CD4-positive, alpha-beta T cell treated with Interleukin-2 at 100 ng/mL for 4 hours (primary cell): ENCODE measurements at places on chromosomes 6 and 20.
A peak's percentile ranks its signal among the peaks of the same experiment; 100 is the strongest.

DNA sequence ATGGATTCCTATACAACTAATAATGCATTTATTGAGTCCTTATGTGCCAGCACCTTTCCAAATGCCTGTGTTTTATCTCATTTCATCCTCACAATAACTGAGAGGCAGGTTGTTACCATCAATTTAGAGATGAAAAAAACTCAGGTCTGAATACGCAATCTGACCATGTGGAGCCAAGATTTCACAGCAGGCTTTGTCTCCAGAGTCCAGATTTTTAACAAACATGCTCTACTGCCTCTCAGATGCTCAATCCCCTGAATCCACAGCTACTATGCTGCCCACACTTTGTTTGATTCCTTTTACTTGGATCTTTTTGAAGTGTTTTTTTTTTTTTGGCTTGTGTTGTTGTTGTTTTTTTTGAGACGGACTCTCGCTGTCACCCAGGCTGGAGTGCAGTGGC lies 46.8 kb downstream of the B4GALT5 start:
- no peak for DNase-seq

DNA sequence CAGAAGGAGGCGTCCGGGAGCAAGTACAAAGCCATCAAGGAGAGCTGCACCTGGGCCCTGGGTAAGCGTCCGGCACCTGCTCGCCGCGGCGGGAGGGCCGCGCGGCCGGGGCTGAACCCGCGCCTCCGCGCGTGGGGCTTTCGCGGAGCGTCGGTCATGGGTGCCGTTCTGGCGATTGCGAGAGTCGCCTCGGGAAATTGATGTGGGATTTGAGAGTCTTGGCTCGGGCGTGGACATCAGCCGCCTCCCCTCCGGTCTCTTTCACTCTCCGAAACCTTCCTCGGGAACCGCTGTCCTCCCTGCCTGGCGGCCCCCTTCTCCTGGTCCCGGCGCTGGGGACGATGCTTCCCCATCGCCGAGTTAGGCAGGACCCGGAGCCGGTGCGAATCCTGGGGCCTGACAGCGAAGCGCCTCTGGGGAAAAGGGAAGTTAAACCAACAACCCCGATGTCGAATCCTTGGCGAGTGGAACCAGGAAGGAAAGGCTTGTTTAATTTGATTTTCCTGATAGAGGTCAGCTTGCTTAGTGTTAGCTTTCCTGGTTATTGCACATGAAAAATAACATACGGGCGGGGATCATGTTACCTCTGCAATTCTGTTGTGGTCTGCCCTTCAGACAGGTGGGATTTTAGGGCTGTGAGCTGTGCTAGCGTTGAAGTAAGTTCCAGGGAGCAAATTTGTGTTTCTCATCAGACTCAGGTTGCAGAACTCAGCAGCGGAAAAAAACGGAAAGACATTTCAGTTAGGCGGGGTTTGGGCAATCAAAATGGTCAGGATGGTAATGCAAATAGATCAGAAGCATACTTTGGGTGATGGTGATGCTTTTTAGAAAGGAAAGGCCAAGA lies 594 bp downstream of the ARFGEF3 start:
- no peak for DNase-seq

DNA sequence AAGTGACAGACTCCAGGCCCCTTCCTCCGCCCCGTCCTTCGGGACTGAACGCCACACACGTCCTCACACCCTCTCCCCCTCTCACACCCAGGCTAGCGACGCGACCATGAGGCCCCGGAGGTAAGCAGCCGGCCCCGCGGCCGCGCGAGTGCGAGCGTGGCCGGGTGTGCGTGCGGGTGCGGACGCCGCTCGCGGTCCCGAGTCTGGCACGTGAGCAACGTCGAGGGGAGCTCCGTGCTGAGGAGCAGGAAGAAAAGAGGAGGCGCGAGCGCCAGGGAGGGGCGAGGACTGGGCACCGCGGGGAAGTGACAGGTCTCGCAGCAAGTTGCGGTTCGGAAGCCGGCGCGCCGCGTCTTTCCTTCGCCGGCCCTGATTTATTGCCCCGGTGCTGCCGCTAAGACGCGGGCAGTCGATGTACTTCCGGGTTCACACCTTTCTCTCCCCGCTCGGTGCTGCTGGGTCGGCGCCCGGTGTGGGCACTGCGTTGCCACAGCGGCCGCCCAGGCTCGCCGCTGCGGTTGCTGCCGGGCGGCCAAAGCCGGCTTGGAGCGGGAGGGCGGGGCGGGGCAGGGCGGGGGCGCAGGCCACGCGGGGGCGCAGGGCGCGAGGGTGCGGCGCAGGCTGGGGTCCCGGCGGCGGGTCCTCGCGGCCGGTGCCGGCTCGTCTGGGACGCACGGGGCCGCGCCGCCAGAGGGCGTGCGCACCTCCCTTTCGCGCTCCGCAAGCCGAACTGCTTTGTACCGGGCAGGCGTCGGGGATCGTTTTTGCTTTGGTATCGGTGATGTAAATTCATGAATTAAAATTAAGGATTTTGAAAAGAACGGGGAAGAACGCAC lies 15.8 kb upstream of the LIN28B start:
- DNase-seq, result peak; percentile 8

DNA sequence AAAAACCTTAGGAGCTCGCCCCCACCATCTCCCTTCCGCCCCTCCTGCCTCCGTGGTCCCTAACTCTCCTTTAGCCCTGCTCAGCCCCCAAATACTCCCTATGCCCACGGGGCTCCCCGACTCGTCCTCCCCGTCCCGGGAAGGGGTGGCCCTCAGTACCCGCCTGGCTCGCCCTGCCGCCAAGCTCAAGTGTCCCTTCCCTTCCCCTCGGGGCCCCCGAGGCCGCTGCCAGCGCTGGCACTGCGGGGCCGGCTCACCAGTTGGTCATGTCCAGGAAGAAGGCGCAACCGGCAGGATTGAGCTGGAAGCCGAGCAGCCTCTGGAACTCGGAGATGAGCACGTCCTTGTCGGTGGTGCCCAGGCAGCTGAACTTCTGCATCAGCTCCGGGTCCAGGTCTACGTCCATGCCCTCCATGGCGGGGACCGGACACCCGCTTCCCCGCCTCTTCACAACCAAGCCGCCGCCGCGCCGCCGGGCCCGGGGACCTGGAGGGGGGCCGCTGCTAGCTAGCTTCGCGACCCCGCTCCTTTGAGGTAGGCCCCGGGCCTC lies 303 bp downstream of the ILRUN start:
- no peak for DNase-seq
